ENCODE measurements at places on chromosomes 12 and 14. TPM values are rescaled to one million over a fixed set of nuclear protein-coding genes. Genes with fewer than 3 reads are reported as not detected.
A peak's percentile ranks its signal among the peaks of the same experiment; 100 is the strongest.

Gene C12orf56
- total RNA-seq, result 0.78 TPM

Gene ACAD10
- 27.1 TPM for total RNA-seq

Gene VWF
- total RNA-seq, result 0.13 TPM

Gene PAPLN
- 44.3 TPM for total RNA-seq

Gene SYT1
- total RNA-seq, result 1.7 TPM

Gene PPFIA2
- 0.67 TPM for total RNA-seq

Gene SMCO2
- not detected for total RNA-seq

Gene KLRK1
- total RNA-seq, result 4.9 TPM

DNA sequence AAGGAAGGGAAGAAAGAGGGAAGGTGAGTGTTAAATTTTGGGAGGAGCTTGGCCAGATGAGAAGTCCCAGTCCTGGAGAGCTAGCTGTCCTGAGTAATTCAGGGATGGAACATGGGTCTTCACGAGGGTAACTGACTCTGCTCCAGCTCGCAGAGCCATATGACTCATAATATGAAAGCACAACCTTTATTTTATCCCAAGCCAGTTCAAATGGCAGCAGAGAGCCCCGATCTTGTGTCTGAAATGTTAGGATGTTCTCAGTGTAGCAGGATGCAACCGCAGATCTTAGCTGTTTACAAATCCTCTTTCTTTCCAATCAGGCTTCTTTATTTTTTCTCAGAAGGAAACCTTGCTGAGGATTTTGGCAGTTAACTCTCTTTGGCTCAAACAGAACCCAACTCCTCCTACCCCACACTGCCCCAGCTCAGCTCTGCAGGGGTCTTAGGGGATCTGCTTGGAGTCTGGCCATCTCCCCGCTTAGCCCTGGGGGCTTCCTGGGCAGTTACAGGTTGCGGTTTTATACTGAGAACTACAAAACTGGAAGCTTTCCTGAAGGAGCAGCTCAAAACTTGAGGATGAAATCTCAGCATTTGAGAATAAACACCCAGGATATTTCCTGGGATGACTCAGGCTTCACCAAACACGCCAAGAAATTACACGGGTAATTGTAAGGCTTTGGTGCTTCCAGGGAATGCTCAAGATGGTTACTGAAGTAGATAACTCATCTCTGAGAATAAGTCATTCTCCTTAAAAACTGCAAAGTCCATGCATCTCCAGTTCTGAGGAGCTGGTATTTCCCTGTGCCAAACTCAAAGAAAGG lies 92.5 kb downstream of the VCPKMT start:
- no peak for DNase-seq
- peaks cover 58% of the 10 kb centered on the region for H3K4me1 ChIP-seq
- no peaks in the 10 kb centered on the region for H3K27me3 ChIP-seq
- peak overlapping the region; percentile 89 for H3K27ac ChIP-seq
- peaks cover 9% of the 10 kb centered on the region for H3K36me3 ChIP-seq
- peak overlapping the region; percentile 9 for H3K4me3 ChIP-seq

DNA sequence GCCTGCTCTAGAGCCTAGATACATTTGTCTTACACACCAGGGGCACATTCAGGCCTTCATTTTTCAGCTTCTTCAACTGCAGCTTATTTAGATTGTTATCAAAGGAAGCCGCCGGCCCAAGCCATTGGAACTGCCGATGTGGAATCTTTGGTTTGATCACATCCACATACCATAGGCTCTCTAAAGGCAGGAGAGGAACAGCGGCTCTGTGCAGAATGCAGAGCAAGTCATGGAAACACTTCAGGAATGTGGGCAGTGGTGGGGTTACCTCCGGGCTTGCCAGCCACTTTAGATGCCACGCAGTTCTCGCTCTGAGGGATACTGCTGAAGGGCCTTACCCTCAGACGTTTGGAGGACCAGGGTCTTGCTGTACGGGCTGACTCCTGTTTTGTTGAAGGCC lies 53.4 kb upstream of the PYGL start:
- H3K27me3 ChIP-seq, result no peaks in the 10 kb centered on the region
- H3K4me3 ChIP-seq, result no peak overlapping the region
- no peaks in the 10 kb centered on the region for H3K4me1 ChIP-seq

DNA sequence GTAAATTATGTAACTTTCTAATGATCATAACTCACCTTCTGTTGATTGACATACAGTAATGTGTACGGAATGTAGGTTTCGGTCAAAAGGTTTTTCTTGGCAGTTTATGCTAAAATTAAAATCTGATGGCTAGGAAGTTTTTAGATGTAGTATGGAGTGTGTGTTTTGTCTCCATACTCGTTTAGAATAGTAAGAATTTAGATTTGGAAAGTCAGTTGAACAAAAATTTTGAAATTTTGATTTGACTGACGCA lies 859 bp downstream of the PALS1 start:
- H3K36me3 ChIP-seq, result no peaks in the 10 kb centered on the region
- no peak for DNase-seq
- H3K27ac ChIP-seq, result peak overlapping the region; percentile 92
- peaks cover 21% of the 10 kb centered on the region for H3K4me1 ChIP-seq

DNA sequence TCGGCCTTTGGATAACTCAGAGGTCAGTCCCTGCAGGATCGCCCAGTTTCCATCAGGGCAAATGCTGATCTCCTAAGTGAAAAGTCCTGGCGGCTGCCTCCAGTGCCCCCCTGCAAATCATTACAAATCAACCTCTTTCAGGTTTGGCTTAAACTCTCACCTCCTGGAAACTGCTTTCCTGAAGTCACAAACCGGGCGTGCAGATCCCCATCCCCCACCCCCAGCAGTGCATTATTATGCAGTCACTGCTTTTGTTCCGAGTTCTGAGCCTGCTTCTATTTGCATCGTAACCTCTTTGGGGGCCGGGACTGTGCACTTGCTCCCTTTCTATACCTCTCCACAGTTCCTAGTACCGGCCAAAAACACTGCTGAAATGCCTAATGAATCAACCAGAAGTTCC lies at the start of gene USP44:
Gene USP44 (minus strand): TSS at position 172 of the 400 bp plus-strand sequence. CDS start 17,220 bp downstream, outside the sequence.
- peaks cover 7% of the 10 kb centered on the region for H3K4me1 ChIP-seq
- no peak within 1 kb of the TSS for H3K27ac ChIP-seq
- peaks cover 3% of the 10 kb centered on the region for H3K36me3 ChIP-seq
- H3K4me3 ChIP-seq, result no peak within 1 kb of the TSS

GRCh38 chr12:1499351-1499750 lies 95.0 kb downstream of the FBXL14 start:
- no peak overlapping the region for H3K27ac ChIP-seq
- H3K36me3 ChIP-seq, result no peaks in the 10 kb centered on the region
- H3K4me3 ChIP-seq, result no peak overlapping the region
- no peaks in the 10 kb centered on the region for H3K27me3 ChIP-seq
- peaks cover 45% of the 10 kb centered on the region for H3K4me1 ChIP-seq

- H3K4me3 ChIP-seq, result no peak overlapping the region
- H3K27me3 ChIP-seq, result no peaks in the 10 kb centered on the region
- H3K36me3 ChIP-seq, result peaks cover 15% of the 10 kb centered on the region
- no peak overlapping the region for H3K27ac ChIP-seq
- peaks cover 15% of the 10 kb centered on the region for H3K4me1 ChIP-seq
- no peak for DNase-seq
Observed at GRCh38 chr12:22635812-22636211, 10.8 kb downstream of the ETNK1 start.

GRCh38 chr12:112149596-112149995 lies 24.2 kb downstream of the TRAFD1 start:
- H3K27ac ChIP-seq, result peak overlapping the region; percentile 47
- peaks cover 7% of the 10 kb centered on the region for H3K4me1 ChIP-seq
- peak; percentile 67 for DNase-seq
- no peak overlapping the region for H3K4me3 ChIP-seq
- H3K36me3 ChIP-seq, result peaks cover 62% of the 10 kb centered on the region

- no peak overlapping the region for H3K4me3 ChIP-seq
- no peak overlapping the region for H3K27ac ChIP-seq
- no peaks in the 10 kb centered on the region for H3K36me3 ChIP-seq
- H3K27me3 ChIP-seq, result no peaks in the 10 kb centered on the region
- H3K4me1 ChIP-seq, result no peaks in the 10 kb centered on the region
Observed at GRCh38 chr12:116771651-116772050, 33.5 kb downstream of the RNFT2 start.

DNA sequence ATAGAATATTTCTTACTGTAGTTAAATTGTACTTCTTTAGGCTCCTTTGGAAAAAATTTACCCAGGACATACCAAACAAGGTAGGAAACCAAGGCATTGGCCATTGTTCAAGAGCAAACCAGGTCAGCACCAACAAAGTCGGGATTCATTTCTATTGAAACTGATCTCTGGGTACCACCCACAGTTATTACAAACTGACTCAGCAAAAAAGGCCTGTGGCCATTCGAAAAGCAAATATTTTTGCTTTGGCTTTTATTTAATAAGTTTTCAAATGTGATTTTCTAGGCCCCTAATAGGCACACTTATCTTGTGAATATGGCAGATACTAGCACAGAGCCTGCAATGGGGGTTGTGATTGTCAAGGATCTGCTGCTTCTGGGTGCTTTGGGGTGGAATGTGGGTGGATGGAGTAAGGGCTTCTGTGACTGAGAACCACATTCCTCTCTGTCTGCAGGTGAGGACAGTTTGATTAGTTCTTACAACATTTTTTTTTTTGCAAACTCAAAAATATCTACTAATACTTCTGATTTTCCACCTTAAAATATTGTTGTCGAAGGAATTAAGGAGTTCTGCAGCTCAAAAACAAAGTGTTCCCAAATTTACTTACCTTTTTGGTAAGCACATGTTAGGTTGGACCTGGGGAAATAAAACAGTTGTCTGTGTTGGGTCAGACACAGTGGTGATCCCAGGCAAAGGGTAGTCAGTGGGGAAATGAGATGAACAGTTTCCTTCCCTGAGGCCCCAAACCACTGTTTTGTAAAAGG lies 45.1 kb downstream of the FLRT2 start:
- H3K36me3 ChIP-seq, result peaks cover 34% of the 10 kb centered on the region
- no peak overlapping the region for H3K4me3 ChIP-seq
- no peaks in the 10 kb centered on the region for H3K27me3 ChIP-seq
- H3K4me1 ChIP-seq, result peaks cover 70% of the 10 kb centered on the region
- no peak for DNase-seq
